ENCODE measurements at places on chromosomes 5 and 9.

DNA sequence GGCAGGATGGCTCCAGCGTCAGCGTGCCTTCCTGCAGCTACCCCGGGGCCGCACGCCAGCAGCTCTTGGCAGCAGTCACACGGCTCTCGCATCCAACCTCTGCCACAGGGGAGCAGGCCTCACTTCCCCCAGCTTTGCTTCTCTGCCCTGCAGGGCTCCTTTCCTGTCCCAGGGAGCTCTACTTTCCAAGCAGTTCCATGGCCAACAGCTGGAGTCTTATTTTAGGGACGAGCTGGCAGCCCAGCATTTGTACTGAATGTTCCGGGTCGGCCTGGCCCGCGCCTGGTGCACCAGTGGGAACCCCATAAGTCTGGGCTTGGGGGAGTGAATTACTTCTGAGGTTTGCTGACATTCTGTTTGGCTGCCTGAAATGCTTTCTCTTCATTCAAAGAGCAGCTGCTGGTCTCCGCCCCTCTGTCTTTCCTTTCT, 34.6 kb downstream of the GADD45G start:
- DNase-seq, result no peak

DNA sequence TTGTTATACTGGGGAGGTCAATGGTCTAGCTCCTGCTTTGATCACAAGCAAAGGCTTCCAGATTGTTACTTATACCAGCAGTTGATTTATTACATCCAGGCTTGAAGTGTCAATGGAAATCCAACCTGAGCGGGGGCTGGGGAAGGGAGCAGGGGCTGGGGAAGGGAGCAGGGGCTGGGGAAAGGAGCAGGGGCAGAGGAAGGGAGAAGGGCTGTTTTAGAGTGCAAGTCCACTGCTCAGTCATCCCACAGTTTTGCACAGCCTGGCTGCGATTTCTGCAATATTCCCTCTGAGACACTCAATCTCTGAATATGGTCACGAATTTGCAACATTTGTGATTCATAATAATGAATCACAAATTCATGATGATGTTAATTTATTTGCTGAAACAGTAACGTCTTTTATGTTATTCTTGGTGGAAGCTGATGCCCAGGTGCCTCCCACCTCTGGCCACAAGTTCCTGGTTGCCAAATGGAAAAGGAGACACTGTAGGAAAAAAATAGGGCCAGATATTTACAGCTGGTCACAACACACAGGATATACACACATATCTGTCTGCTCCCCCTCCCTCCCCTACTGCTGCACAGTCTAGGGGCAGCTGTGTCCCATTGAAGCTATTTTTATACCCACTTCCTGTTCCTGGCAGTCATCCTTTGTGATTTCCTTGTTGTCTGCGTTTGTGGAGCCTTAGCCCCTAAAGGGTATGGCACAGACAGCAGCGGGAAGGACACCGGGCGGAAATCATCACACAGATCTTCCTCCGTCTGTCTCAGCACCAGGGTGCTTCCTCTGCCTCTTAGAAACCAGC, 325.1 kb downstream of the GADD45G start:
- DNase-seq, result peak; percentile 38

DNA sequence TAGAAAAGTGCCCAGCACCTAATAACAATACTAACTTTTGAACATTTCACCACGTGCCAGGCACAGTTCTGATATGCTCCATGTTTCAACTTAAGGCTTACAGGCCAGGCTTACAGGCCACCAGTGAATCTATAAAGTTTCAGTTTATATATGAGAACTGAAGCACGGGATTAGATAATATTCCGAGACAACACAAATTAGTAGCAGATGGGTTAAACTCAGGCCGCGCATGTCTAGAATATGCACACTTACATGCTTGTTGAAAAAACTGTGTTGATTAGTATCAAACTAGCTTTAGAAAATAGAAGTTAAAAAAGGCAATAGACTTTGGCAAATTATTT, 587.9 kb downstream of the MTRR start:
- no peak for DNase-seq

DNA sequence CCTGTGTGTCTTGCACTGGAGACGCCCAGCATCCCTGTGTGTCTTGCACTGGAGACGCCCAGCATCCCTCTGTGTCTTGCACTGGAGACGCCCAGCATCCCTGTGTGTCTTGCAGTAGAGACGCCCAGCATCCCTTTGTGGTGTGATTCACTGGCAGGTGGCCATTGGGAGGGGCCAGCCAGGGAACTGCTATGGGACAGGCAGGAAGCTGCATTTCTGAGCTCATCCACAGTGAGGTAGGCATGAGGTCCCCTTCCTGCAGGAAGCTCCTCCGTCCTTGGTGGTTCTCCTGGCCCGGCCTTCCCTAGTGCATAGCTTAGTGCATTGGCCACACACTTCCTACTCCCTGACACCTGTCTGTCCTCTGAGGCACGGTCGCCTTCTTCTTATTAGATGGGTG, 43.5 kb downstream of the IRX1 start:
- DNase-seq, result no peak

DNA sequence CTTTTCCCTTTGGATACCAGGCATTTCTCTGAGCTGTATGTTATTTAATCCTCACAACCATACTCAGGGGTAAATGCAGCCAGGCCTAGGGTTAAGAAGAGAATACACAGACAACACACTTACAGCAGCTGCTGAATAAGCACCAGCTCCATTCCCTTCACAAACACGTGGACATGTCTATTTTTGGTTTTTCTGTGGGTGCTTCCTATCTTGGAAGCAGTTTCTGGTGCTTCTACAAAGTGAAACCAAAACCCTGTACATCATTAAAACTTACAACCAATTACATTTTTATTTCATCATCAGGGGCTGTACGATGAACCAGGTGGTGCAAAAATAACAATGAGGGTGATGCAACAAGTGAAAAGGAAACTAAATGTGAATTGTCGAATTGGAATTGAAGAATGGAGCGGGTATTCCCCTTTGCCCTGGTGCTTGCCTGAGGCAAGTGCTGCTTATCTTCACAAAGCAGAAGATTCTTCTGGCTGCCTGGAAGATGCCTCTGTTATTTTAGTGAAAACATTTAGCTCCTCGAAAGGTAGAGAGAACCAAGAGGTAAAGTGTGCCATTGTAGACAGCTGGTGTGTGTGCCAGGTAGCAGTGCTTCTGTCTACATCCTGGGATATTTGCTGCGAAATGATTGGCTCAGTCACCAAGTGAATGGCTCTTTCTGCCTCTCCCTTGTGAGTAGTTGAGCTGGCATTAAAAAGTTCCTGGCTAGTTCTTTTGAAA, 18.6 kb upstream of the IFNB1 start:
- peak; percentile 89 for DNase-seq

DNA sequence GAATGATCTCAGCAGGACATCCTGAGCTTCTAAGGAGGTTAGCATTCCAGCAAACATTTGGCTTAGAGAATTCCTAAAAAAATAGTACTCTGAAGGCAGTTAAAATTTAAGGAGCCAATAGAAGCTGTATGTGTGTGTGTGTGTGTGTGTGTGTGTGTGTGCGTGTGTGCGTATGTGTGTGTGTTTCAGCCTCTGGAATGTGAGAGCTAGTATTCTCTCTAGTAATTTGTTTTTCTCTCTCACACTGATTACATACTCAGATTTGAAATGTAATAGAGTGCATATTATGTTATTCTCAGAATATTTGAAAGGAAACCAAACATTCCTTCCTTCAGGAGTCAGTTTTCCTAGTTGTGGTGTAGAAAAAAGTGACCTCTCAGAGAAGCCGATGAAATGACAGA, 279.6 kb downstream of the TMEM38B start:
- DNase-seq, result no peak

DNA sequence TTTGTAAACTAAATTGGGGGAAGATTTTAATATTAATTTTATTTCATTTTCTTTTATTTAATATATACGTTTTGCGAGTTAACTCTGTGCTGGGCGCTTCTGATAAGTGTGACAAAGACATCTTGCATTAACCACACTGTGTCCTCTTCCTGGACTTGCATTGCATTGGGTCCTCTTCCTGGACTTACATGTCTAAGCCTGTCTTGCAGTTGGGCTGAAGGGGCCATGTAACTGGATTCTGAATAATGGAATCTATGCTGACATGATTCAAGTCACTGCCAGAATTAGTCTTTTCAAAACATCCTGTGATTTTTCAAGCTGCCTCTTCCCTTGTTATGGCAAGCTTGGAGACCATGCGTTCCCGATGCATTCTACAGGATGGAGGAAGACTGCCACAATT, 122.6 kb downstream of the TRIM32 start:
- no peak for DNase-seq

DNA sequence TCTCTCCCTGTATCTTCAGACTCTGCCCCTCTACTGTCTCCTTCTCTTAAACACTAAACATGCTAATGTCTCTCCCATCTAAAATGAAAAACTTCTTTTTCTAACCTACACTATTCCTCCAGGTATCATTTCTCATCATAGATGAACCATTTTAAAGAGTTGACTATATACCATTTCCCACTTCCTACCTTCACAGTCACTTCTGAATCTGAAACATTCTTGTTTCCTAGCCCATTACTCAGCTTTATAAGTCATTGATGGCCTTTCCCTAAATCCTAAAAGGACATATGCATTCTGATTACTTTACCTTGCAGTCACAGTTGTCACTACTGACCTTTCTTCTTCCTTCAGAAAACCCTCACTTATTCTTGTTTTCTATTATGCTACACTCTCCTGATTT, 118.2 kb downstream of the SSBP2 start:
- no peak for DNase-seq

GRCh38 chr5:80198920-80199319, 56.9 kb downstream of the SERINC5 start:
- no peak for DNase-seq

- DNase-seq, result no peak
These were observed 59.6 kb downstream of the ATG10 start for GRCh38 chr5:82031220-82032119.

DNA sequence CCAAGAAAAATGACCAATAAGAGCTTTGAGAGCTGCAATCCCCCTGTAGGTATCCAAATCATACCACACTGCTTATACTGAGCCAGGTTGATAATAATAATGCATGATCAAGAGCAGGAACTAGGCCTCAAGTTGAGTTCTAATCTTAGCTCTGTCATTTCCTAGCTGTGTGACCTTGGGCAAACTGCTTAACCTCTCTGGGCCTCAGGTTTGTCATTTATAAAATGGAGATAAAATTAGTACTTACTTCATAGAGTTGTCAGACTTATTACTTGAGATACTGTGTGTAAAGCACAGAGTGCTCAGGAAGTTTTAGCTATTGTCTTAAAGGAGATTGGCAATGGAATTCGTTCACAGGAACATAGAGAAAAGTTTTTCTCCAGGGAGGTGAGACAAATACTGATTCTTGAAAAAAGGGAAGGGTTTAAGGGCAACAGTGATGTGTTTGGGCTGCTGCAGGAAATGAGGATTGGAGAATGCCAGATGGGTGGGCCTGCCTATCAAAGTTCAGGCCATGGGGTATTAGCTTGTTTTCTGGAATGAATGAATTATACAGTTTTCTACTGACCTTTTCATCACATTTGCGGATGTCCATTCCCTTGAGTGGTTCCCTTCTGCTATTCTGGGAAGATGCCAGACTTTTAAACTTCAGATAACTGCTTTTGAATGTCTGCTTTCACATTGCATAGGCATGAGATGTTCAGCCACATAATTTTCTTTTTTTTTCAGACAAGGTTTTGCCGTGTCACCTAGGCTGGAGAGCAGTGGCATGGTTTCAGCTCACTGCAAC, 10.2 kb upstream of the ATP6V0E1 start:
- no peak for DNase-seq

DNA sequence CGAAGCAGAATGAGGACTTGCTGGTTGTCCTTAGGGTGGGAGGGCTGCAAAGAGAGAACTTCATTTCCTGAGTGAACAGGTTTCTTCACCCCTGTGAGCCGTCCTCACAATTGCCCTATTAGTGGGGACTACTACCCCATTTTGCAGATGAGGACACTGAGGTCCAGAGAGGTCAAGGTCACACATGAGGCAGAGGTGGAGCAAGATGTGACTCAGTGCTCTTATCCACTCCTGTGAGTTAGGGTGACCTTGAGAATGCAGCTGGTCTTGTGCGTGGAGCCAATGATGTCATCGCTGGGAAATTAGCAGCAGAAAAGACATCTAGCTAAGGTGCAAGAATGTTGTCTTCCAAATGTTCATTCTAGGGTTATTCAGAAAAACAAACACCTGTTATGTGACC, 26.9 kb downstream of the GPRIN1 start:
- no peak for DNase-seq

DNA sequence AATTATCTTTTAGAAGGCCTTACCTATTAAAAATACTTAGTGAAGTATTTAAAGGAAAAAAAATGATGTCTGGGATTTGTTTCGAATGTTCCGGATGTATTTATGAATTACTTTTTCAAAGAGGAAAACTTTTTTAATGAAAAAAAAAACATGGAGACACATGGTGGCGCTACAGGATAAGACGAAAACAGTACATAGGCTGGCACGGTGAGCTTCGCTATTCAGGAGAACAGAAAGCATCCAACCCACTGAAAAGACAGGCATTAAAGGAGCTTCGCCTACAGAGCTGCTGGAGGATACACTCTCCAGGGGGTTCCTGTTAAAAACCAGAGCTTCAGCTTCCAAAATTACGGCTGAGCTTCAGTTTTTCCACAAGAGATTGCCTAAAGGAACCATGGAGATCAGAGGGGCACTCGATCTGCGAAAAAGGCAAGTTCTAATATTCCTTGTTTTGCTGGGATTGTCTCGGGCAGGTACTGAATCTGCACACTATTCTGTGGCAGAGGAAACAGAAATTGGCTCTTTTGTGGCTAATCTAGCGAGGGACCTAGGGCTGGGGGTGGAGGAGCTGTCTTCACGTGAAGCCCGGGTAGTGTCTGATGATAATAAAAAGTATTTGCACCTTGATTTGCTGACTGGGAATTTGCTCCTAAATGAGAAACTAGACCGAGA, at the start of gene PCDHB14:
PCDHB14 (plus strand) TSS at position 232 of the 672 bp plus-strand sequence; CDS start at position 395, 163 bp downstream.
- no peak for DNase-seq

DNA sequence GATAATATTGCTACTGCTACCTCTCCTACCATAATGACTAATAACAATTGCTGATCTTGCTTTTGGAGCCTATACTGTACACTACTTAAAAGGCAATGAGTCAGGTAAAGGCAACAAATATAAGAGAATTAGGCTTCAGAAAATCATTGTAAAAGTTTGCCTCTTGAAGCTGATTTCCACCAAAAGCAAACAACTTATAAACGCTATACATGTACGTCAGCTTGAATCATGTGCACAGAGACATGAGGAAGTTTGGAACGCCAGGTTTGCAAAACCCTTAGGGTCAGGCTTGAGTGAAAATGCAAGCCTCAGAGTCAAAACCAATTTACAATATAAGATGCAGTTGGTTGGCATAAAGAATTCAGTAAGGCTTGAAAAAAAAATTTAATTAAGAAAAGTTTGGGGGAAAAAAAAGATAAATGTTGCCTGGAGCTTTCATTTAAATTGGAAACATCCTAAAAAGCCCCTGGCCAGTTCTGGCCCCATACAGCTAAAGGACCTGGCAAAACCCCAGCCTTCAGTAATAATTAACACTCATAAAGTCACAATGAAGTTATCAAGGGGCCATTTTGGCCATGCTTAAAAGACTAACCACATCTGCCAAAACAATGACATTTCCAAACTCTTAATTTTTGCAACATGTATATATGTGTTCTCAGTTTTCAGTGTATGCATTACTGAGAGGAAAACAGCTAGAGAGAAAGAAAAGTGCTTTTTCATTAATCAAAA, 181.0 kb upstream of the NFIL3 start:
- DNase-seq, result no peak

Measured in suppressor macrophage treated with lipopolysaccharide for 1 hour (primary cell).